ENCODE measurements at places on chromosomes 1 and 21.

DNA sequence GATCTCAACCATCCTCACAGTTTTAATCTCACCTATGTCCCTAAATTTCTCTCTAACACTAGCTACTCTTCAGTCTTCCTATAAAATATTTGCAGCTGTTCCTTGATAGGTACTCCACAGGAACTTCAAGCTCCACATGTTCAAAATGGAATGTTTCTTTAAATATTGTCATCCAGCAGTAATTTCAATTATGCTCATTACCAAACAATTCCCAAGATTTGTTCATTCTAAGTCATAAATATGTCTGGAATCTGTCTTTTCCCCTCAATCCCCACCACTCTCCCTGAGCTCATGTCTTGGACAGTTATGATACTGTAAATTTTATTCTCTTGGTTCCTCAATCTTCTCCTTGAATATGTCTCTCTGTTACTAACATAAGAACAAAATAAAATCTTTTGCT is 214.4 kb downstream of the NRIP1 start:
- DNase-seq, result no peak

DNA sequence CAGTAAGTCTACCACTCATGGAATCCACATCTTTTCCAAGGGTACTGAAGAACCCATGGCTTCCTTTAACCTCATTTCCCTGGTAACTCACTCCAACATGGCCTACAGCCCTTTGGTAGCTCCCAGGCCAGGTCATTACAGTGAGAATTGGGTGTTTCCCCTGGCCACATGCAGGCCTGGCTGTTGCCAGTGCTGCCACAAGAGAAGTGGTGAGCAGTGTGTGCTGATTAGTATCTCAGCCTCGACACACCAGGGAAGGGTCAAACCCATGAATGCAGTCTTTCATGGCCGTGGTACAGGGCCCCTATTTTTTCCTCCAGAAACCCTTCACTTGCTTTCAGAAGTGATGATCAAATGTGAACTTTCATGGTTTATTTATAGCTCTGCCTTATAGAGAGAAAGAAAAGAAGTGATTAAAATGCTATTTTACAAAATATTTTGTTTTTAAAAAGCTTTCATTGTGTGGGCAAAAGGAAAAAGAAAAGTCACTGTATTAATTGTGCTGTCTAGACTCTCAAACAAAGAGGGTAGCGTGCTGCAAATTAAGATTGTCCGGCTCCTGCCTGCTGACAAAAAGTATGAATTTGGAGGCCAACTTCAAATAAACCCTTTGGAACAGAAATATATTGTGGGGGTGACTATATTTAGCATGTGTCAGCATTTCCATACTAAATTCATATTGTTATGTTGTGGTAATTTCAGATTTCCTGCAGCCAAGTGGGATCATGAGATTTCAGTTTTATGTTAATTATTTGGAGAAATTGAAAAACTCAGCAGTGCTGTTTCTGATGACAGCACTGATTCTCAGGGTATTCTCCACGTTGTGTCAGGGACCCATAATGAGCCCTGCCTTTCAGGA is 62.0 kb upstream of the HOOK1 start:
- DNase-seq, result no peak

DNA sequence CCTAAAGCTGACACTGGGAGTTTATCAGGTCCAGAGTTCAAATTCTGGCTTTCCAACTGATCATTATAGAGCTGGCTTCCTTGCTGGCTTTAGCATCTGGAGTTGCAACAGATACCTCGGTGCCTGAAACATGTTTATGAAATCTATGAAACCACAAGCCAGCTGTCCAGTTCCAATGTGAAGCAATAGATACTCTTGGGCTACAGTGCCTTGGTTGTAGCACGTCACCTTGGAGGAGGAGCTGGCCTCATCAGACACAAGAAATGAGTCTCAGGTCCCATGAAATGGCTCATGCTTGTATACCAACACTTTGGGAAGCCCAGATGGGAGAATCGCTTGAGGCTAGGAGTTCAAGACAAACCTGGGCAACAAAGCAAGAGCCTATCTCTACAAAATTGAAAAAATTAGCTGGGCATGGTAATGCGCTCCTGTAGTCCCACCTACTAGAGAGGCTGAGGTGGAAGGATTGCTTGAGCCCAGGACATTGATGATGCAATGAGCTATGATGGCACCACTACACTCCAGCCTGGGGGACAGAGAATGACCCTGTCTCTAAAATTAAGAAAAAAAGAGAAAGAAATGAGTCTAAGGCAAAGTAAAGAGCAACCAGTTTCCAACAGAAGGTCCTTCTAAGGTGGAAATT is 132.5 kb upstream of the ZNF648 start:
- DNase-seq, result no peak

- DNase-seq, result peak; percentile 60
These were observed 24.5 kb downstream of the CLIC6 start for GRCh38 chr21:34693192-34693810.

- no peak for DNase-seq
These were observed 3.2 kb upstream of the TTLL10 start for GRCh38 chr1:1170215-1171091.

- no peak for DNase-seq
These were observed 8.7 kb downstream of the MRPS21 start for GRCh38 chr1:150302338-150302737.

DNA sequence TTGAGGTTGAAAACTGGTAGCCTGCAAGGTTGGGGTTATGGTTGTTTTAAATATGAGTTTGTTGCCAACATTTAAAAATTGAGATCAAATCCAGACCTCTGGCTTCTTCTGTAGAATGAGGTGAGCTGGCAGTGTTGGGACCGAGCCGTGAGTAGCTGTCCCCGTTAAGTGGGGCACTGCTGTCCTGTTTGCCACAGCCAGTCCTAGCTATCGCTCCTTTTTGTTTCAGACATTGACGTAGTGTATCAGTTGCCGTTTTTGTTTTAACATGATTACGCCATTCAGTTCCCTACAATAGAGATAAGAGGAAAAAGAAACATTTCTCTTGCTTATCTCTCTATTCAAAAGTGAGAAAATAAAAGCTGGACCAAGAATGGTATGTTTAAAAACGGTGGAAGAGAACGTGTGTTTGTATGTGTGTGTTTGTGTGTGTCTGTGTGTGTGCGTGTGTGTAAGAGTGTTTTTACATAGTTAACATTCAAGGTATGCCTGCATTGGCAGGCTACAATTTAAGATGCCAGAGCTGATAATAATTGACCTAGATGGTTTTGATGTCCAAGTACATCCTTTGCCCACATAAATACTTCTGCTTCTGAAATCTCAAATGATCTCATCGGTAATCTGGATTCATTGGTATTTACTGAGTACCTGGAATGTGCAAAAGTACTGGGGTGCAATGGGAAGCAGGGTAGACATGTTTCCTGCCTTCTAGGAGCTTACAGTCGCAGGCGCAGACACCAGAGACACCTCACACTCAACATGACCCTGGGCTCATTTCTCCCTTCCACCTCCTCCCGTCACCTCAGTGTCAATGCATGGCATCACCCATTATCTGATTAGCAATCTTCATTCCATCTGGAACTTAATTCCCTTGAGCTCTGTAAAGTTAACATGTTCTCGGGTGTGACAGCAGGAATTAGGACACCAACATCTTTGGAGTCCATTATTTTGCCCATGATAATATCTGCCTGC is 65.8 kb downstream of the HUNK start:
- DNase-seq, result no peak

DNA sequence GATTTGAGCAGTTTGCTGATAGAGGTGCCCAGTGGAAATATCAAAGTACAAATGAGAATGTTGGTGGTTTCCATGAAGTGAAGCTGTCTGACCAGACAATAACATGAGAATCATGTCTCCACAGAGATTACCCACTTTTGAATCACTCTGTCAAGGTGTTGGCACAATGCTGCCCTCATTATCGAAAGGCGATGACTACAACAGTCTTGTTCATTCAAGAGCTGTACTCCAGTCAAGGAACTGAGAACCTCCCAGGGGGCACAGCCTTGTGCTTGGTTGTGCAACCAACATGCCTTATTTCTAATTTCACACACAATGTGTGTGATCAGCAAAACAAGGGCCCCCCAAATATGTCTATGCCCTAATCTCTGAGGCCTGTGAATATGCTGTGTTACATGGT is 35.7 kb downstream of the ETS2 start:
- DNase-seq, result no peak
